ENCODE measurements at places on chromosomes 2 and 18. TPM values are rescaled to one million over a fixed set of nuclear protein-coding genes. Genes with fewer than 3 reads are reported as not detected.
A peak's percentile ranks its signal among the peaks of the same experiment; 100 is the strongest.

DNA sequence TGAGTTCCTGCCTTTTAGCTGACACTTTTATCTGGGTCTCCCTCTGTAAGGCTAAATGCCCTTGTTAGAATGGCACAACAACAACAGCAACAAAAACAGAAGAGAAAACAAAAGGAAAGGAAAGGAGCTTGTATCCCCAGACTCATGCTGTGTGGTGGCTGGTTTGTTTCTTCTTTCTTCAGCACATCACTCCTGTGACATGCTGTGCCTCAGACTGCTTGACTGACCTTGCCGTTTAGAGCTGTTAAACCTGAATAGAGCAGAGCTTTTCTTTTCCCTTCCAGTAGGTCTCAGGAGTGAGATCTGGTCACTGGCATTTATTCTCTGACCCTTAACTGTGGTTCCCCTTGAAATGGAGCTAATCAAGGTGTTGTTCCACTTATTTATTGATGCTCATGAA is 18.9 kb downstream of the GALNT13 start:
- no peak for DNase-seq

DNA sequence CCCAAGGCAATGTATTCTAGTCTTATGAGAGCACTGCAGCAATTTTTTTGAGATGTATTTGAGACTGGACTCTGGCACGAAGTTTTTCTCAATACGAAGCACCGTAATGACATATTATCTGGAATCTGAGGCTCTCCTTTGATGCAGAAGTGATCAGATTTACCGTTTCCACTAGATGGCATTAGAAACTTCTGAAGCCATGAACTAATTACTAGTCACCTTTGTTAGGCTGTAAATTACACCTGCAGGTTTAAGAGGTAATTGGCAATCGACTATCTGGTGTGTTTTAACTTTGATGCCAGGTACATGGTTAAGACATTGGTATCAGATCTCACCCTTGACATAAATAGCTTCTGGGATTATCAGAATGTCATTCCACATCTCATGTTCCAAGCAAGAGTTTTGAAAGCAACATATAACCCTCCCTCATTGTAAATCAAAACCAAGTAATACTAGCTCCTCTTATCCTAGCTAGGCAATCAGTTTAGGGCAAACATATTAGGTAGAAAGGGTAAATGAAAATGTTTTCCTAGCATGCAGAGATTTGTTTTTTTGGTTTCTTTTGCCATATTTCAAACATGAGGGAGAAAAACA is 254.6 kb upstream of the SPRED2 start:
- DNase-seq, result no peak

DNA sequence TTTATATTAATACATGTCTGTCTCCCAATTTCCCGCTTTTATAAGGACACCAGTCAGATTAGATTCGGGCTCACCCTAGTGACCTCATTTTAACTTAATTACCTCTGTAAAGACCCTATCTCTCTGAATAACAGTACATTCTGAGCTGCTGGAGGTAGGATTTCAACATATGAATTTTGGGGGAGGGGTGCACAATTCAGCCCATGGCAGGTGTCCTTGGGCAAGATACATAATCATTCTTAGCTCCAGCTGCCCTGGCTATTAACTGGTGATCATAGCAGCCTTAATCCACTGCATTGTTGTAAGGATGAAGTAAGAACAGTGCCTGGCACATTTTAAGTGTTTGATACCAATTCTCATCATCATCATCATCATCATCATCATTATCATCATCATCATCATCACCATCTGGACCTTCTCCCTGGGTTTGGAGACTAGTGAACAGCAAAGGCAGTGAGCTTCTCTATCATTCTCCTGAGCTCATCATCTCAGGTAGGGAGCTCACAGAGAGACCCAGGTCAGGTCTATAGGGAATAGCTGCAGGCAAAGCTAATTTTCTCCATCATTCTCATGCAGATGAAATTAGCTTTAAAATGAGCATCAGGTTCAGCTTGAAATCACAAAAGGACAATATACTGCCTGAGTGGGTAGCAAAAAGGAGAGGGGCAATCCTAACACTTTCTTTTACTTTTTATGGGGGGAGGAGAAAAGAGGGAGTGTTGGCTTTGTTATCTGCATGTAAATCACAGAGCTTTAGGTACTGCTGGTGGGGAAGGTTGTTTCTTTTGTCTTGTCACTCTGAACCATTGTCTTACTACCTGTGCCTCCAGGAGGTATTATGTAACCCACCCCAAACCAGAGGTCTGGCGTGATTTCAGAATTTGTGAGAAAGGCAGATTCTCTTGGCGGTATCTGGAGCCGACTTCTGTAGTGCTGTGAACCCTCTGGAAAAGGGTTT is 125.5 kb upstream of the SPRED2 start:
- no peak for DNase-seq

- DNase-seq, result peak; percentile 21
These were observed 656.8 kb downstream of the METTL4 start for GRCh38 chr18:1914489-1914888.

DNA sequence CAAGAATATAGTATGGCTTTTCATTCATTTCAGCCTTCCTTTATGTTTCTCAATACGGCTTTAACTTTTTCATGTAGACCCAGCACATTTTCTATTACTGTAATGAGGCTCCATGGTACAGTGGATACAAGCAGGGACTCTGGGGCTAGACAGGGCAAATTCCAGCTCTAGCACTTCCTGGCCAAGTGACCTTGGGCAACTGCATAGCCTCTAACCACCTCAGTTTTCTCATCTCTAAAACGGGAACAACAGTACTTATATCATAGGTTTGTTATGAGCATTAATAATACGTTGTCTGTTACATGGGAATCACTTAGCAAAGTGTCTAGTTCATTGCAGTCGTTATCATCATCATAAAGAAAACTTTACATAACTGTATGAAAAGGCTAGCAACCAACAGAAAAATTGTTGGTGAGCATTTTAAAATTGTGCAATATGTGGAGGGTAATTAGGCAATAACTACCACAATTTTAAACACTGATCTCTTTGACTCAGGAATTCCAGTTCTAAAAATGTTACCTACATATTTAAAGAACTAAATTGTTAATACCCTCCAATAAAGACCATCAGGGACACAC is 13.7 kb upstream of the RMDN2 start:
- DNase-seq, result no peak

DNA sequence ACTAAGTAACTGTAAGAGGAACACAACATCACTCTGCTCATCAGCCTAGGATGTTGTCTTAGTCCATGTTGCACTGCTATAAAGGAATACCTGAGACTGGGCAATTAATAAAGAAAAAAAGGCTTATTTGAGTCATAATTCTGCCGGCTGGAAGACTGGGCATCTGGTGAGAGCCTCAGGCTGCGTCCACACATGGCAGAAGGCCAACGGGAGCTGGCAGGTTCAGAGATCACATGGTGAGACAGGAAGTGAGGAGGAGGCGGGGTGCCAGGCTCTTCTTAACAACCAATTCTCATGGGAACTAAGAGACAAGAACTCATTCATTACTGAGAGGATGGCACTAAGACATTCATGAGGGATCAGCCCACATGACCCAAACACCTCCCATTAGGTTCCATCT is 46.8 kb downstream of the EPG5 start:
- DNase-seq, result peak; percentile 93

DNA sequence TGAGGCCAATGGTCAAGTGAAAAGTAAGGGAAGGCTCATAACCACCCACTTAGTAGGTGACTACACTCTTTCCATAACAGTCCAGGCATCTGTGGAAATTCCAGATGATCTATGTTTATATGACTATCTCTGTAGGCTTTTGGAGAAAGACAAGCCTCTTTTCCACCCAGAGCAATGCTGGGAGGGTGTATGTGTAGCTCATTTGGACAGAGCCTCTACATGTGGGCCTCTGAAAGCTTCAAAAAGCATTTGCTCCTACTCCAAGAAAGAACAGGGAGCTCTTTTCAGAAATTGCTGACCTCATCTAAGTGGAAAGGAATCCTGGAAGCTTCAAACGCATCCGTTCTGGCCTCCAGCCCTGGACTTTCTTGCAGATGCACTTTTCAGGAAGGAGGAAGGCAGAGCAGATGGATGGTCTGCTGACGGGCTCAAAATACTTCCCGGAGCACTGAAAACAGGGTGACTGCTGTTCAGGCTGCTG is 308.7 kb downstream of the LRATD1 start:
- DNase-seq, result no peak

- DNase-seq, result peak; percentile 26
These were observed 9.5 kb downstream of the ITGA6 start for GRCh38 chr2:172436889-172437288.

GRCh38 chr18:581096-581495 is 916 bp downstream of the CETN1 start:
- no peak for DNase-seq

GRCh38 chr2:3126171-3126910 is 251.3 kb downstream of the EIPR1 start:
- DNase-seq, result no peak

DNA sequence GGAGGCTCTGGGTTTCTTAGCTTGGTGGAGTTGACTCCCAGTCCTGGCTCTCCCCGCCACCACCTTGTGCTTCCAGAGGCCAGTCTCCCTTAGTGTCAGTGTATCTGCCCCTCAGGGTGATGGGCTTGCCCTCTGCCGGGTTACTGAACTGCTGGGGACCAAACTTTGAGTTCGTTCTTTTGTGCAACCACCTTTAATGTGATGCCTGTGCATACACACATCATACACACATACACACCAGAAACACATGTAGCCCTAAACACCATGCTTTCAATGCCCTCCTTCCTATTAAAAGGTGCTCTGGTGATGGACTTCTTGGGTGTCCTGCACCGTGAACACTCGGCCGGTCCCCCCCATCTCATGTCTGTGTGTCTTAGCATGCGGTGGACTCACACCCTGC is 315.1 kb upstream of the EPAS1 start:
- no peak for DNase-seq

- no peak for DNase-seq
These were observed 37.4 kb upstream of the GPC1 start for GRCh38 chr2:240397924-240398645.

The CPLX4 gene
- total RNA-seq, result not detected

The USP34 gene
- 70.0 TPM for total RNA-seq

The GKN2 gene
- not detected for total RNA-seq

The QPCT gene
- total RNA-seq, result 137 TPM

The SLC5A7 gene
- total RNA-seq, result not detected

The LINC00305 gene
- total RNA-seq, result not detected

The SIGLEC15 gene
- 49.3 TPM for total RNA-seq
